Glomerular endothelial cell (primary cell): ENCODE measurements at places on chromosomes 6 and 20. TPM values are rescaled to one million over a fixed set of nuclear protein-coding genes. Genes with fewer than 3 reads are reported as not detected.

The PRSS35 gene
- total RNA-seq, result 0.12 TPM in 1 of 2 replicates, not detected in the other

The ZNF831 gene
- total RNA-seq, result not detected in 2 replicates

The PBOV1 gene
- not detected in 2 replicates for total RNA-seq

The LRRN4 gene
- total RNA-seq, result 19.4 and 59.0 TPM in 2 replicates

The KHDC1L gene
- total RNA-seq, result not detected in 2 replicates

The MRAP2 gene
- 0.23 TPM in 1 of 2 replicates, not detected in the other for total RNA-seq

The TRERF1 gene
- 1.2 and 2.5 TPM in 2 replicates for total RNA-seq

The HRH3 gene
- not detected in 2 replicates for total RNA-seq

The HINT3 gene
- 11.8 and 16.4 TPM in 2 replicates for total RNA-seq

The GPR31 gene
- total RNA-seq, result not detected in 2 replicates

The FERMT1 gene
- 1.2 and 3.9 TPM in 2 replicates for total RNA-seq
